ENCODE measurements at places on chromosomes 2 and 18. TPM values are rescaled to one million over a fixed set of nuclear protein-coding genes. Genes with fewer than 3 reads are reported as not detected.

Gene PID1
- 21.1 TPM for total RNA-seq

Gene CCDC74B
- 4.8 TPM for total RNA-seq

Gene ACKR3
- total RNA-seq, result 3.0 TPM

Gene SCN3A
- total RNA-seq, result 1.3 TPM

Gene SLC4A3
- total RNA-seq, result 1.2 TPM

Gene SIGLEC15
- total RNA-seq, result 3.1 TPM

Gene MC5R
- not detected for total RNA-seq

Gene PLEKHB2
- total RNA-seq, result 87.8 TPM

Gene CDCA7
- 4.7 TPM for total RNA-seq

Data from smooth muscle cell of trachea (primary cell).